Substantia nigra (tissue), 51 donors: ENCODE measurements at places on chromosomes 2 and 18.

DNA sequence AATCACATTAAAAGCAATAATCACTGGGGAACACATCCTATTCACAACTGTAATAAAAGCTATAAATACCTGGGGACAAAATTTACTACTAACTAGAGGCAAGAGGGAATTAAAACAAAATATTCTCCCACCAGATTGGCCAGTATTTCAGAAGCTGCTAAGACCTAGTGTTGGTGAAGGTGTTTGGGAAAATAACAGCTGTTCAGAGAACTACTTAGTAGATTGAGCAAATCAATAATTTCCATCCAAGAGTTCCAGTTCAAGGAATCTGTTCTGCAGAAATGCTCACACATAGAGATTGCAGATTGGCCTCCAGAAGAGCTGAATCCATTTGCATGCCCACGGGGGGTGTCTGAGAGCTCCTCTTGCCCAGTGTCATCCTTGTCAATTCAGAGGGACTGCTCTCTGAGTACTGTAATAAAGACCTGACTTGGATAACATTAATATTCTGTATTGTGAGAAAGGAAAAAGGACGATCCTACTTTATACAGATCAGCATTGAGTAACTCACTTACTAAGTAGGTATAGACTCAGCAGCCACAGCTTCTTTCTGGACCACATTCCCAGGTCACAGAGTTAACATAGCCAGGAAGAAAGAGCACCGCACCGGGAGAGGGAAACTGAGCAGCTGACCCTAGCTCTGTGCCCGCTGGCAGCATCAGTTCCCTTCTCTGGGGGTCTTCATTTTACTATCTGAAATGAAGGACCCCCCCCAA lies 5.6 kb downstream of the TUBB6 start:
- no peak for DNase-seq

DNA sequence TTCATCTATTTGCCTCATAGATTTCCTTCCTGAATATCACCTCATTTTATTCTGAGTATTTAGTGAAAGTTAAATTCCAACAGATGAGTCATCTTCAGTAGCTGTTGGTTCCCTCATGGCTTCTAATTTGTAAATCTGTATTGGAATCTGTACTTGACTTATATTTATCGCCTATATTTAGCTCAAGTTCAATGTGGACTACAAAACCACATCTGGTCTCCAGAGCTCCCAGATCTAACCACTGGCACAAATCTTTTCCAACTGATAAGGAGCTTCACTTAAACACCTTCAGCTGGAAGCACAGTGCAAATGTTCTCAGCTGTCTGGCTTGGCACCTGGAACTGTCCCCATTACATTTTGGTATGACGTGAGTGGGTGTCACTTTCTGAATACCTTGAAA lies 82.8 kb upstream of the DSEL start:
- no peak for DNase-seq

DNA sequence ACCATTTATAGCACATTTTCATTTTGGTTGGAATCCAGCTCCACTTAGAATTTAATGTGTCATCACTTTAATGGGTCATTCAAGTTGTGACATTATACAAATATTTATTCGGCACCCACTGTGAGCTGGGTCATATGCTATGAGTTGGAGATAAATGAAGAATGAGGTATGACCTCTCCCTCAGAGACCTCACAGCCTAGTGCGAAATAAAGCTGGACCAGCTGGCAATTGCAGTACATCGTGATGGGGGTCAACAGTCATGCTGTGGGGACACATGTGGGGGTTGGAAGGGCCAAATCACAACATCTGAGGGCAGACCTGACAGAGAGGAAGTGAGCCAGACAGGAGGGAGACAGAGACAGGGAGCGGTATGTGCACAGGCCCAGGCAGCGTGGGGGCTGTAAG lies 175.4 kb downstream of the MAIP1 start:
- DNase-seq: no peak

DNA sequence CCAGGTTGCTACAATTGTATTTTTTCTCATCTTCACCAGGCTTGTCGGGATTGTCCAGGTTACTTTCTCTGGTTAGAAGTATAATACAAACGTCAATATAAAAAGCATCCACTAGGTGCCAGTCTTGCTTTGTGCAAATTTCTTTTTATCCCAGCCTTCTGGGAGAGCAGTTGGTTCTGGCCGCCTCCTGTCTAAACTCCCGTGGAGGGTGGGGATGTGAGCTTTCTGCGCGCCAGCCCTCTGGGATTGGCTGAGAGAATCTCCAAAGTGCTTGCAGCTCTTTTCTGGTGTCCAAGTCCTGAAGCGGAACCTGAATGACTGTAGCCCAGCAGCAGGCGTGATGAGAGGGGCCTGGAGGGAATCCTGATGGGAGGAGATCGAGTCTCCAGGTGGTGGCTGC lies 22.4 kb upstream of the TOGARAM2 start:
- peak; percentile 52 for DNase-seq

GRCh38 chr2:161384864-161385263 lies 31.2 kb upstream of the TBR1 start:
- DNase-seq: no peak

- no peak for DNase-seq
These were observed 72.6 kb downstream of the CTAGE1 start for GRCh38 chr18:22344908-22345670.

- peak; percentile 94 for DNase-seq
These were observed at the start of gene USP34 for GRCh38 chr2:61470965-61471904. Gene USP34, minus strand, starts transcription at chr2:61471087. Its CDS starts 395 bp downstream, at chr2:61470692.

- DNase-seq: no peak
These were observed 56.3 kb downstream of the FBLN7 start for GRCh38 chr2:112194482-112194881.

- no peak for DNase-seq
These were observed 327.1 kb upstream of the CDH19 start for GRCh38 chr18:66931010-66931409.

DNA sequence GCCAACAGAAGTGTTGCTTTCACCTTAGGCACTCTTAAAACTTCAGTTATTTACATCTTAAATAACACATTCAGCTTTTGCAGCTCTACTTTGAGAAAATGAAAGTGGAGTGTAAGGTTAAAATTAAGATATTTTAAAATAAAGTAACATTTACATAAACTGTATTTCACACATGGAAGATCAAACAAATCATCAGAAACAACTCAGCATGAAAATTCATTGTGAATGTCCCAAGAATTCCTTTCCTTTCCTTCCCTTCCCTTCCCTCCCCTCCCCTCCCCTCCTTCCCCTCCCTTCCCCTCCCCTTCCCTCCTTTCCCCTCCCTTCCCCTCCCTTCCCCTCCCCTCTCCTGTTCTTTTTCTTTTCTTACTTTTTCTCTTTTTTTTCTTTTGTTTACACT lies 238.0 kb upstream of the DOK6 start:
- DNase-seq: no peak

GRCh38 chr2:46564811-46565241 lies 85.5 kb downstream of the TMEM247 start:
- no peak for DNase-seq

DNA sequence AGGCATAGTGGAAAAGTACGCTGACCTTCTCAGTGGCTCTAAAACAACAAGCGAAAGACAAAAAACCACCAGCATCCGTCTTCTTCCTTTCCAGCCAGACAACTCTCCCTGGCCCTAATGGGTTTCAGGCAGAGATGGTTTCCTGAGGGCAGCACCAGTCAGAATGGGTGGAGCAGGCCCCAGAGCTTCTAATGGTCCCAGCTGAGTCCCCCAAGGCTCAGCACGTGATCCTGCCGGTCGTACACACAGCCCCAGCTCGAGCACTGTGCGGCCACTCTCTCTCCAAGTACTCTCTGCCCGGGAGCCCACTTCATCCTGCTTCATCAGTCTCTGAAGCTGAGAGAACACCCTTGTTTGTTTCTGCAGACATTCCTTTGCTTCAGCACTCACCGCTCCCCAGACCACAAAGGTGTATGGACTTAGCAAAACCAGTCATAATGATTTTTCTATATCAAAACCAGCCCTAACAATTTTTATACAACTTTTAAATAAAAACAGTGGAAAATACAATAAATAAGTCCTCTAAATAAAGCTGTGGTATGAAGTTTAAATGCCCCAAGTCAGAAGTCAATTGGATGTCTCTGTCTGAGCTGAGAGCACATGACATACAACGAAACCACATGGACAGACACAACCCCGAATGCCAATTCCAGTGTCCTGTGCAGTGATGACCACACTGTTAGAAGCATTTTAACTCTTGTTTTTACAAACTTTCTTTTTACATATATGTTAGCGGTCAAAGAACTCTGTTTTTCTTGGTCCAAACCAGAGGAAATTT lies 63.9 kb downstream of the PARD6G start:
- no peak for DNase-seq

GRCh38 chr2:177817300-177817699 lies 255.3 kb downstream of the PDE11A start:
- DNase-seq: no peak
